RCC 7860 (cell line): ENCODE measurements at places on chromosomes 11 and 22.

GRCh38 chr11:1167751-1168231, 10.0 kb downstream of the MUC5AC start:
- no peak for DNase-seq

- no peak for DNase-seq
Measured at GRCh38 chr11:101812546-101812945, 102.3 kb upstream of the CEP126 start.

DNA sequence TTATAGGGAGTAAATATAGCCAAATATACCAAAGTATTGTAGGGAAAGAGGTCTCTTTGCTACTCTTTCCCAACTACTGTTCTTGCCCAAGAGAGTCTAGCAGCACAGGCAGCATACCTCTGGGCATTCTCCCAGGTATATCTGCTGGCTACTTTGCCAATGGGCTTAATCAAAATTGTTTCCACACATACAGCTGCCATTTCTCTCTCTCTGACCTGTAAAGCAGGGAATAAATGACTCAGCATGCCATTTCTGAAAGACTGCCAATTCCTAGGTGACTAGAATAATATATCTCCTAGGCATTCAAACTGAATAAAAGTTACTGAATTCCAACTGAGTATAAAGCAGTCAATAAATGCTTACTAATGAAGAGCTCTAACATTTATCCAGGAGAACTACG, 44.6 kb downstream of the RDX start:
- peak; percentile 56 for DNase-seq

- DNase-seq: no peak
Measured at GRCh38 chr11:3810951-3811350, 2.6 kb downstream of the PGAP2 start.

GRCh38 chr11:65609665-65610064, 4.4 kb downstream of the MAP3K11 start:
- DNase-seq: no peak

DNA sequence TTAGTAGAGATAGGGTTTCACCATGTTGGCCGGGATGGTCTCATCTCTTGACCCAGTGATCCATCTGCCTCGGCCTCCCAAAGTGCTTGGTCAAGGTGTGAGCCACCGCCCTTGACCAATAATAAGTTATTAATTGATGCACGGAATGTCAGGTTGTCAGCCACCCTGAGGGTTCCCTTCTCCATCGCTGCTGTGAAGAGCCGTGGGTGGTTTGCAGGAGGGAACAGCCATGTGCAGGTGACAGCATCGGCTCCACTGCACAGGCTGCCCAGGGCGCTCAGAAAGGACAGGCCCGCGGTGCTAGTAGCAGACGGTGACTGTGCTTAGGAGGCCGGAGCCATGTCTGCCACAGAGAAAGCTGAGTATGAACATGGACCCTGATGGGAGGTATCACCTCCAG, 814.0 kb downstream of the BRD1 start:
- no peak for DNase-seq

- no peak for DNase-seq
Measured at GRCh38 chr11:76772783-76773106, 10.4 kb upstream of the TSKU start.

- DNase-seq: no peak
Measured at GRCh38 chr22:29269731-29270474, 1.8 kb downstream of the EWSR1 start.

GRCh38 chr22:25572708-25573171, 8.3 kb downstream of the GRK3 start:
- DNase-seq: no peak

DNA sequence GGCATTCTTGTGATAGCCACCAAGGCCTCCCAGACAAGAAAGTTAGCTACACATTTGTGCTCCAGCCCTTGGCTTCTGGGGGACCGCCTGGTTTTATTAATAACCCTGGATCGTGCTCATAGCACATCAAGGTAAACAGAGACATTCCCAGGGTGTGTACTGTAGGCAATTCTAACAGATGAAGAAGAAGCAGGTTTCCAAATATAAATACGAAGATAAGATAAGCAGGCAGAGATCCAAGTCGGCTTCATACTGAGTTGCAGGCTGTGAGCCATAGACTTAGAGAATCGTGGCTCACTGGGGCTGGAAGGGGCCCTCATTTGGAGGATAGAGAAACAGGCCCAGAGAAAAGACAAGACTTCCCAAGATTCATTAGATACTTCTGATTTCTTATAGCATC, 131.4 kb downstream of the TENM4 start:
- no peak for DNase-seq

GRCh38 chr11:9259981-9260837, 4.9 kb downstream of the DENND5A start:
- no peak for DNase-seq

DNA sequence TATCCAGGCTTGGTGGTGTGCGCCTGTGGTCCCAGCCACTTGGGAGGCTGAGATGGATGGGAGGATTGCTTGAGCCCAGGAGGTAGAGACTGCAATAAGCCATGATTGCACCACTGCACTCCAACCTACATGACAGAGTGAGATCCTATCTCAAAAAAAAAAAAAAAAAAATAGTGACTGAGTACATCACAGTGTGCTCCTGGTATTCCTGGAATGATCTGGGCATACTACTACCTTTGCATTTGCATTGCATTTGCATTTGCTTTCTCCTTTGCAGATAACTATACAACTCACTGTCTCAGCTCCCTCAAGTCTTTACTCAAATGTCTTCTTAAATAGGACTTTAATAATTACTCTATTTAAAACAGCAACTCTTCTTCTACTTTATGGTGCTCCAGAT, 51.8 kb downstream of the DLG2 start:
- DNase-seq: no peak

GRCh38 chr11:47591764-47592163, 2.4 kb downstream of the C1QTNF4 start:
- no peak for DNase-seq

GRCh38 chr22:46634011-46634699, 14.0 kb downstream of the GRAMD4 start:
- no peak for DNase-seq

DNA sequence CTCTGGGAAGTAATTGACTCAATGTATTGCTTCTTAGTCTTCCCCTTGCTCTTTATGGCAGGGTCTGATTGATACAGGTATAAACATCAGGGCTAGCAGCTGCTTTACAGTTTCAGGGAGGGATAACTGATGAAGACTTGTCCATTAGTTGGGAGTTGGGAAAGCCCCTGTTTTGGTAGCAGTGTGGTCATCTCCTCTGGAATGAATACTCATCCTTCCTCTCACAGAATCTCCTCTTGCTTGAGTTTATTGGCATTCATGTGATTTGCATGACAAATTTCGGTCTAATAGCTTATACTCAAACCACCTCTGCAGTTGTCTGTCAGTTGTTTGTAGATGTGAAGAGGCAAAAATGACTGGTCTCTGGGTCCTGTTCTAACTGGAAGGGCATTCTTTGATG, 79.7 kb downstream of the FAT3 start:
- no peak for DNase-seq

DNA sequence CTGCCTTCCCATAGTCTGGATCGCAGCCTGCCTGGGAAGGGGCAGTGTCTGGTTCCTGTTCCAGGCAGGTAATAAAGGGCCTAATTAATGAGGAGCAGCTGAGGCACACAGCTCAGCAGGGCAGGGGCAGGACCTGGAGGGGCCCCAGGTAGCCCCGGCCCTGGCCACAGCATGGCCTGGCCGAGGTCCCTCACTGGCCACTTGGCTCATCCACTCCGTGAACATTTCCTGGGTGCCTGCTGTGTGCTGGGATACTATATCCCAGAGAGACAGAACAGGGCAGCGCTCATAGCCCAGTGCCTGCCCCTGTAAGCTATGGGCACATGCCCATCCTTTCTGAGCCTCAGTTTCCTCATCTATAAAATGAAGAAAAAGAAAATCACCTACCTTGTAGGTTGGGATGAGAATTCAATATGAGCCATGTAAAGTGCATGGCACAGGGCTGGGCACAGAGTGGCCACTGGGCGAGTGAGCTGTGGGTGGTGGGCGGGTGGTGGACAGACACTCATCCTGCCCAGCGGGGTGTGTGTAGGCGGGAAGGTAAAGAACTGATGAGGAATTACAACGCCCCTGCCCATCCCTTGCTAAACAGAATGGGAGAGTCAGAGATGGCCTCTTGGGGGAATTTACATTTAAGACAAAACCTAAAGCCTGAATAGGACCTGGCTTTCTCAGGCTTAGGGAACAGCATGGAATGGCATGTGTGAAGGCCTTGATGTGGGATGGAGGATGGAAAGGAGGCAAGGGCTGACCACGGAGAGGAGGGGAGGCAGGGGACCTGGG, 9.2 kb downstream of the MYRF start:
- DNase-seq: no peak

DNA sequence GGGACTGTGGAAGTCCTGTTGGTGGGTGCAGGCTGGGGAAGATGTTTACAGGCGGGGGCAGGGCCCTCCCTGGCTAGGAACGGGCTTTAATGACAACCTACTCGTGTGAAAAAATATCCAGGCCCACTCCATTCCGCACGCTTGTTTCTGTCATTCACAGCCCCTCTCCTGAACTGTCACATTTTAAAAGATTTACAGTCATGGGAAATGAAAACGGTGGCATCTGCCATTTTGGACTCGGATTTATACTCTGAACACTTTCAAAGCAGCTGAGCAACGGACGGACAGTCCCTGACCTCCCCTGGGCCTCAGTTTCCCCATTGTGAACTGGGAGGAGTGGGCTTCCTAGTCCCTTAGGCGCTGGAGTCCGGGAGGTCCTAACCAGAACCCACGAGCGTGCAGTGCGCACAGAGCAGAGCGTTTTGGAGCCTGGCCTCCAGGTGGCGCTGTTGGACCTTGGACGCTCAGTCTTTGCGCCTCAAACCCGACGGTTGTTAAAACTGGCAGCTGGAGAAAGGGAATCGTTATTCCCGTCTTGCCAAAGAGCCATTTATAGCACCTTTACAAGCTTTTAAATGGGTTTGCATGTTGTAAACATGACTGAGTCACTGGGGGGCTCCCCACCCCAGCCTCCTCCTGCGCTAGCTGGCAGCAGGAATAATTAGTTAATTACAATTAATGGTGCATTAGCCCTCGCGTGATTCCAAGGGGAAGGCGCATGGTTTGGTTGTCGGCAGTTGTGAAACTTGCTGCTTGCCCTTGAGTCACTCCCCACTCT, 75.3 kb downstream of the FBLN1 start:
- DNase-seq: peak; percentile 53

GRCh38 chr11:59216641-59217564, 4.2 kb upstream of the MPEG1 start:
- no peak for DNase-seq

DNA sequence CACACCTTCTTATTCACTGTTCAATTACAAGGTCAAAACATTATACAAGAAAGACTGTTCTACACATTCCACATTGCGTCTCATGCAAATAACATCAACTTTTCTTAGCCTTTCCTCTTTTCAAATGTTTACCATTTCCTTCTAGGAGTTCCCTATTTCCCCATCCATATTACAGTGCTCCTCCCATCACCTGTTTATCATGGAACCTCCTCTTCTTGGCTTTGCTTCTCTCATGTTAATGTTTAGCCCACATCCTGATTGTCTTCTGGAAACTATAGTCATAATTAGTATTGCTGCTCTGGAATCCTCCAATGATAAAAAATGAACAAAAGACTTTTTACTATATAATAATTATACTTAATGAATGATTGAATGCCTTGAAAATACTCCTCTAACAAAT, 21.3 kb downstream of the OR52E1 start:
- no peak for DNase-seq

GRCh38 chr11:10637731-10638151, 55.8 kb downstream of the IRAG1 start:
- no peak for DNase-seq

DNA sequence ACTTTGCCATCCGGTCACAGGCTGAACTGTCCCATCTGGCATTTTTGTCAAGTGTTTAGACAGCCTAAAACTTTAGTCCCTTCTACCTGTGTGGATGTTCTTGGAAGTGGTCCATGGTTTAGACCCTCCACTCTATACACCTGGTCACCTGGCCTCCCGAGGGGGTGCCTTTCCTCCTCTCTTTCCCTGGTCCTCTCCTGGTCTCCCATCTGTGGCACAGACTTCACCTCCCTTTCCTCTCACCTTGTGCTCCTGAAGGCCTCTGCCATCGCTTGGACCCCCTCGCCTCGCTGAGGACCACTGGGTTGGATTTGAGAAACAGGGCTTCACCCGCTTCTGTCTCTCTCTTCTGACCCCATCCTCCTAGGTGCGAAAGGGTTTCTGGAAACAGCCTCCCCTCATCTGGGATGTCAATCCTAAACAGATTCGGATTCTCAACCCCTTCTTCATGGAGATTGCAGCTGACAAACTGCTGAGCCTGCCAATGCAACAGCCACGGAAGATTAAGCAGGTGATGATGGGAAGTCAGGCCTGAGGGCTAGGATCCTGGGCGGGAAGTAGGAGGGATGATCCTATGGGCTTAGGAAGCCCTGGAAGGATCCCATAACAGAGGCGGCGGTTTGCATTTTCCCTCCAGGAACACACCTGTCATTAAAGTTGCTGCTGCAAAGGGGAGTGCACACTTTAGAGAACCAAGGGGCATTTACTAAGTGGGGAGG, 53.6 kb downstream of the ST3GAL4 start:
- no peak for DNase-seq

DNA sequence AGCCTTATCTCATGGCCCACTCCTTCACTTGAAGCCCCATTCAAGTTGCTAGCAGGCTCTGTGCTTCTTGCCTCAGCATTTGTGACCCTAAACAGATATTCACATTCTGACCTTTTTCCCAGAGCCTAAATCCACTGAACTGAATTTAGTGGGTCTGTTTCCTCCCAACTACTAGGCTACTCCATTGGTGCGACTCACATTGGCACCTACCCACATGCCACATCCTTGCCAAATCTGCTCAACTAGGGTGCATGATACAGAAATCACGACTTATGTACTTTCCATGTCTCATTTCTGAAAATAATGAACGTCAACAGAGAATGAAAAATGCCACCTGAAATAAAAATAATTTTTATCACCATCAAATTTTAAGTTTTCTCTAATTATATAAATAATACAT, 8.4 kb upstream of the MMP12 start:
- no peak for DNase-seq

GRCh38 chr22:38923463-38924346, 33.7 kb upstream of the APOBEC3A start:
- DNase-seq: peak; percentile 68

GRCh38 chr11:18364495-18365073, 29.8 kb upstream of the LDHA start:
- DNase-seq: no peak

DNA sequence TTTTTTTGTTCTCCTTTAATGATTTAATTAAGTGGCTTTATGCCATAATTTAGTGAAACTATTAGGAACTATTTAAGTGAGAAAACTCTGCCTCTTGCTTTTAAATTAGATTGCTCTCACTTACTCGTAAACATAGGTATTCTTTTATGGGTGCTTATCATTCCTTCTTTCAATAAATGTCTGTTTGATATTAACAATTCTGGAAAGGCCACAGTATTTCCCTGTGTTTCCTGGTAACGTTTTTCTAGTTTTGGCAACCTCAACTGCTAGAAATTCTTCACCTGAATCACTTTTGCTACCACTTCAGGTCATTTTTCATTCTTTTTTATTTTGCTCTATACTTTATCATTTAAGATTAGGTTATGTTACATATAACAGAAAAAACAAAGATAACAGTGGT, 19.9 kb upstream of the NCR3LG1 start:
- no peak for DNase-seq

GRCh38 chr11:103883856-103884255, 152.6 kb upstream of the DDI1 start:
- no peak for DNase-seq

GRCh38 chr11:80432057-80432456, 991.2 kb upstream of the TENM4 start:
- DNase-seq: no peak

- DNase-seq: no peak
Measured at GRCh38 chr11:44950625-44951476, at the start of gene TP53I11. TP53I11 (minus strand) TSS chr11:44950883; CDS start chr11:44938335, 12,548 bp downstream.

GRCh38 chr11:115168686-115169085, 335.5 kb downstream of the CADM1 start:
- DNase-seq: no peak
